ENCODE measurements at places on chromosomes 16 and 17.

- DNase-seq, result peak; percentile 67
Measured at GRCh38 chr16:77540646-77541045, 105.8 kb upstream of the ADAMTS18 start.

DNA sequence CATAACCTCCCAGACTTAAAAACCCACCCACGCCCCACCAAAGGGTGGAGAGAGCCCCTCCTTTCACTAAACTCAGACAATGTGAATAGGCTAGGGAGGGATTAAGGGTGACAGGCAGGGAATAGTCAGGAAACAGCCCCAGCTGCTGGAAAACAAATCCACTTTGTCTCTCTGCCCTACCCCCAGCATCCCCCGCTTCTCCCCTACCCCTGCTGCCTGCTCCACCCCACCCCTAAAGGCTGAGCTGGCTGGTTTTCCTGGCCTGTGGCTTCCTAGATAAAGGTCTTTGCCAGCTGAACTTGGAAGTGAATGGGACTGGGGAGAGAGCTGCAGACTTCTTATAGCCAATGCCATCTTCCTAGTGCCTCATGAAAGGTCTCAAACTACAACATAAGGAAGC lies 15.0 kb downstream of the CAVIN1 start:
- DNase-seq, result no peak

DNA sequence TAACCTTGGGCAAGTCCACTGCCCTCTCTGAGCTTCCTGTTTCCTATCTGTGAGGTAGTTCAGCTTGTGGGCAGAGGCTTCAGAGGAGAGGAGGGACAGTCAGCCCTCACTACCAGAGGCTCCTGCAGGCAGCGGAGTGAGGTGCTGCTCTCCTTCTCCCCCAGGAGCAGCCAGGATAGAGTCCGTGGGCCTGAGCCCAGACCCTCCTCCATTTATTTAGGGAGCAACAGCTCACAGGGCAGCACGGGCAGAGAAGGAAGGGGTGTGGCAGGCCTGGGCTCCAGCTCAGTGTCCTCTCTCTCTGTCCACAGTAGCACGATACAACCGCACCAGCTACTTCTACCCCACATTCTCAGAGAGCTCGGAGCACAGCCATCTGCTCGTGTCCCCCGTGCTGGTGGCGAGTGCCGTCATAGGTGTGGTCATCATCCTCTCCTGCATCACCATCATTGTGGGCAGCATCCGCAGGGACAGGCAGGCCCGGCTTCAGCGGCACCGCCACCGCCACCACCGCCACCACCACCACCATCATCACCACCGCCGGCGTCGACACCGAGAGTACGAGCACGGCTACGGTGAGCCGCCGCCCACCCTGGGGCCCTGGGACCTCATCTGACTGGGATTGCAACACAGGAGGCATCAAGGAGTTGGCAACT lies 42.3 kb downstream of the BEAN1 start:
- no peak for DNase-seq

DNA sequence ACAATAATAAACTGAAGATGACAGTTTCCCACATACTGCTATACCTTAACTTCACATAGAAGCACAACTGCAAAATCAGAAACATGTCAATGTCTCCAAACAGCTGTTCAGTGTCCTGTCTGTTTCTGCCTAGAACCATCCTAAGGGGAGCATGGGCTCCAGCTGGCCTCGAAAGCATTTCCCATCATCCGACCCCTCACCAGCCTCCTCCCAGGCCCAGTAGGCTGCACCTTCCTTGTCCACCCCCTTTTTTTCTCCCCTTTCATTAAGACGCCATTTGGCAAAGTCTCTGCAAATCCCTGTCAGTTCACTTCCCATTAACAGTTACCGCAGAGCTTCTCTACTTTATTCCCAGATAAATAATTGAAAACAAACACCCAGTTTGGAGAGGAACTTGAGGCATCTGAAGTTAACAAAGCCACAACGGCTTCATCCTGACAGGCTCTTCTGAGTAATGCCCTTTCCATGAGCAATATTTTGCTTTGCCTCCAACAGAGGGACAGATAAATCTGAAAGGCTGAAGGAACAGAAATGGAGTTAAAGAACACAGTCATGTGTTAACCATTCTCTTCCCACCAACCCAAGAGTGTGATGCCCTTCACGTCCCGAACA lies 65.3 kb downstream of the SLC39A11 start:
- no peak for DNase-seq

DNA sequence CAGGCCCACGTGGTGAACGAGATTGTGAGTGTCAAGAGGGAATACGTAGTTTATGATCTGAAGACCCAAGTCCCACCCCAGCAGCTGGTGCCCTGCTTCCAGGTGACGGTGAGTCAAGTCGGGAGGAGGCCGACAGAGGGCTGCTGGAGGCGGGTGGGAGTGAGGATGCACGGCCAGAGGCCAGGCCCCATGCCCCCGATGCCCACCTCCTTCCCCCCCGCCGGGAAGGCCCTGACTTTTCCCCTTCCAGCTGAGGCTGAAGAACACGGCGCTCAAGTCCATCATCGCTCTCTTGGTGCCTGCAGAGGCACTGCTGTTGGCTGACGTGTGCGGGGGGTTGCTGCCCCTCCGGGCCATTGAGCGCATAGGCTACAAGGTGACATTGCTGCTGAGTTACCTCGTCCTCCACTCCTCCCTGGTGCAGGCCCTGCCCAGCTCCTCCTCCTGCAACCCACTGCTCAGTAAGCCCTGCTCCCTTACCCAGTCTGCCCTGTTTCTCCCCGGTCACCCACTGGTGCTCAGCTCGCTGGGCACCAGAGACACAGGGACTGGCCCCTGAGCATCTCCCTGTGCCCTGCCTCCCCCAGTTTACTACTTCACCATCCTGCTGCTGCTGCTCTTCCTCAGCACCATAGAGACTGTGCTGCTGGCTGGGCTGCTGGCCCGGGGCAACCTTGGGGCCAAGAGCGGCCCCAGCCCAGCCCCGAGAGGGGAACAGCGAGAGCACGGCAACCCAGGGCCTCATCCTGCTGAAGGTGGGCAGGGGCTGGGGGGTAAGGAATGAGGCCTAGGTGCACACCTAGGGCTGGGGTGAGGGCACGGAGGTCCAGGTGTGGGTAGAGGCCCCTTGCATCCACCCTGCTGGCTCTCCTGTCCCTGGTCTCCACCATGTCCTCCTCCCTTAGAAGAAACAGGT lies 2.6 kb downstream of the ZACN start:
- DNase-seq, result no peak

DNA sequence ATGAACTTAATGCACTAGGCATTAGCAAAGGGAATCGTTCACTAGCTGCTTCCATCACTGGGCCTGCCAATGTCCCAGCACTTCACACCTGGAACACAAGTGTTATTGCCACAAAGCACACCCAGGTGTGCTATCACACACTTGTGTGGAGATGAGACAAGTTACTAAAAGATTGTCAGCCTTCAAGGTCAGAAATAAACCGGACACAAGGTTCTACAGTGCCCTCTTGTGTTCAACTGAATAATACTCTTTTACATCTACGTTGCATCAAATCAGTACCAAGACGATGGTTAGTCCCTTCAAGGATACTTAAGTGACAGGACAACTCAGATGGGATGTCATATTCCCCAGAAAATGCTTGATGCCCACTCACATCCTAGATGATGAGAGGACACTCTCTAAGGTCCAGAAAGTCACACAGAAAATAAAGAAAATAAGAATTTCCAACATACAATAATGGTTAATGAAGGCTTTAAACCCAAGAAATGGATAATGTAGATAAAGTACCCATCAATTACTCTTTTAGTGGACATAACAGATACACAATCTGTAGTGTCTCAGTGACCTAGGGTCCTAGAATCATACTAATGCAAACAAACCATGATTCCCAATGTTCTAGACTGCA lies 16.4 kb upstream of the GLG1 start:
- DNase-seq, result no peak

- DNase-seq, result no peak
Measured at GRCh38 chr16:66776457-66776856, 24.9 kb downstream of the TERB1 start.

DNA sequence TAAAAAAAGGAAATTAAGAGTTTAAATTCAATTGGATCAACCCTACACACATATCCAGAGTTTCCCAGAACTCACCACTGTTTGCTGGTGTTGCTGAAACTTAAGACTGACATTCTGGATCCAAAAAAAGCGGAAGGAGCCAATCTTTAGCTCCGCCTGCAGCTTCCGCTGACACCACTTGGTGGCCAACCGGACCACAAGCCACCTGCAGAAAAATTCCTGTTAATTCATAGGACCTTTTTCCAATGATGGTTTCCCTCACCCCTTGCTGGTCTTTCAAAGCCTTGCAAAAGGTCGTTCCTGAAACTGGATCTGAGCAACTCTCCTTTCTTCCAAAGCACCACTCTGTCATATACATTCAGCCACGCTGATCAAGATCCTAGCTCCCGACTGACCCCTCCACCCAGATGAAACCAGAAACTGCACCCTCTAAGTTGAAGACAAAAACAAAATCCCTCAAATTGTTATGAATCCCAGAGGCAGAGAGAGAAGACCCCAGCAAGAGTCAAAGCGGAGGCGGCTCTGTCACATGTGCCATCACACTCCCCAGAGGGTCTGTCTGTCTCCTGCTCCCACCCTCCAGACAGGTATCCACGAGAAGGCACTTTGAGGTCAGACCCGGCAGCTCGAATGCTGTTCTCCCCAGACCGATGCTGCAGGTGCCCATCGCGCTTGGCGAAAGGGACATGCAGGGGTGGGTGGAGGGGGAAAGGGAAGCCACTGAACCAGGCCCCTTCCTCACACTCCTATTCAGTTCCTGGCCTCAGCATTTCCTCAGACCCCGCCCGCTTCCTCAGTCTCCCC lies 773 bp downstream of the BLTP2 start:
- DNase-seq, result no peak

DNA sequence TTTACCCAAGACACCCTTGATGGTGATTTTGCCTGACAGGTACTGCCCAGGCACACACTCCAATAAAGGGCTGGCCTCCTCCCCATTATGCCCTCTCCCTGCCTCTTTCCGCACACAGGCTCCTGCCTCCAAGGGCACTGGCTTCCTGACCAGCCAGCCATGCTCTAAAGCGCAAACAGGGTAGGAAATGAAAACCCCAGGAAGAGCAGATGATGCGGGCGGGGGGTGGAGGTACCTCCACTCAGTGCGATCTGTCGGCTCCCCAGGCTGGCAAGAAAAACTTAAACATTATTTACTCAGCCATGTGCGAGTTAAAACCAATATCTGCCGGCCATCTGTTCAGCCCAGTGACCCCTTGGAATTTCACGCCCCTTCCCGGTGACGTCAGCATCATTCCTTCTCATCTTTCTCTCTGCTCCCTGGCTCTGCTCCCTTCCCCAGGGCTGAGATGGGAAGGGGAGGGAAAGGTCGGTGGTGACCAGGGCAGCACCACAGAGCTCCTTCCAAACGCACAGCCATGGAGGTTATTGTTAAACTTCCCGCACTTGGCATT lies 262.5 kb downstream of the CBLN1 start:
- no peak for DNase-seq

- DNase-seq, result no peak
Measured at GRCh38 chr16:66728117-66728787, 23.2 kb downstream of the DYNC1LI2 start.

DNA sequence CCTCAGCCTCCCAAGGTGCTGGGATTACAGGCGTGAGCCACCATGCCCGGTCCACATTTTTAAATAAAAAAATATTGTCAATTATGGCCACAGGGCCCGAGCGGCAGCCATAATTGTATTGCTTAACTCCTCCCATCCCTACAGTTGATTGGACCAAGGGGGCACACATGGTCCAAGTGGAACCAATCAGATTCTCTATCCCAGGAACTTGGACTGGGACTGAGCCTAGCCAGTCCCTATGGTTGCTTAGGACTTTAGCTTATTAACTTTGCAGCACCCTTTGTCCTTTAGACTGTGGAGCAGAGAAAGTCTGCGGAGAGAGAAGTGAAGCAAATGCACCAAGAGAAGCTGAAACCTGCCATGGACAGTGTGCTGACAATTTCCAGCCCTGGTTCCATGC lies 5.5 kb upstream of the RDM1 start:
- DNase-seq, result no peak

GRCh38 chr16:75621170-75621477 lies 2.0 kb downstream of the ADAT1 start:
- no peak for DNase-seq
